ENCODE measurements at places on chromosomes 16 and 17.

GRCh38 chr16:75578212-75578611, 12.0 kb downstream of the GABARAPL2 start:
- DNase-seq = no peak

- no peak for DNase-seq
Observed at GRCh38 chr17:72205357-72205756, 84.5 kb downstream of the SOX9 start.

- no peak for DNase-seq
Observed at GRCh38 chr16:88494335-88495154, 41.5 kb downstream of the ZFPM1 start.

DNA sequence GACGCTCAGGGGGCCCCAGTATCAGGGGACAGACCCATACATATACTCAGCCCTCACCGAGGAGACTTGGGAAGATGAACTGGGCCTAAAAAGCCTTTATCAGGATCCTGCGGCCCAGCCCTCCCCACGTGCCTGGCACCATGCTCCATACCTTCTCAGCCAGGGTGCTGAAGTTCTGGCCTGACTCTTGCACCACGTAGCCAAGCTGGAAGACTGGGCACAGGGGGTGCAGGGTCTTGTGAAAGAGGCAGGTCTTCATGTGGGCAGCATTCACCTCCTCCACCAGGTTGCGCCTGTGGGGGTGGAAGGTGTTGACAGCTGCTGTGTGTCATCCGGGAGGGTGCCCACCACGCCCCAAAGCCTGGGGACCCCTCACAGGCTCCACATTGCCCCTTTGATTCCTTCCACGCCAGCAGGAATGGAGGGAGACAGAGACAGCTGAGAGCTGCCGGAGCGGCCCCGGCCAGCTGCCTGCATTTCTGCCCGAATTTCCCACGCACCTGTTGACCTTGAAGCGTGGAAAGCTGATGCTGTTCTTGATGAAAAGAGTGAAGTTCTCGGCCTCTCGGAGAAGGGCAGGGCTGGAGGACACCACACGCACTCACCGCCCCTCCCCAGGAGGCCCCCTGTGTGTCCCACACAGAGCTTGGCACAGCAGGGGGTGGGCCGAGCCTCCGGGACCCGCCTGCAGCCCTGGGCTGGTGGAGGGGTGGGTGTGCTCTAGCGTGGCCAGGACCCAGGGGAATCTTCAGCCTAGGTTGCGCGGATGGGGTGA, 10.4 kb upstream of the CAMKK1 start:
- DNase-seq = no peak

- DNase-seq = no peak
Observed at GRCh38 chr16:11402051-11402744, 56.9 kb downstream of the RMI2 start.

Measured in stimulated activated CD4-positive, alpha-beta T cell treated with anti-CD3 and anti-CD28 coated beads, Interleukin-1b, Interleukin-23, amount 100 ng/mL, for 1 hour (primary cell).